NCI-H1048 (cell line): ENCODE measurements at places on chromosomes 7 and 10.

- no peak for DNase-seq
These were observed 617 bp upstream of the FOXI2 start for GRCh38 chr10:127736222-127736914.

DNA sequence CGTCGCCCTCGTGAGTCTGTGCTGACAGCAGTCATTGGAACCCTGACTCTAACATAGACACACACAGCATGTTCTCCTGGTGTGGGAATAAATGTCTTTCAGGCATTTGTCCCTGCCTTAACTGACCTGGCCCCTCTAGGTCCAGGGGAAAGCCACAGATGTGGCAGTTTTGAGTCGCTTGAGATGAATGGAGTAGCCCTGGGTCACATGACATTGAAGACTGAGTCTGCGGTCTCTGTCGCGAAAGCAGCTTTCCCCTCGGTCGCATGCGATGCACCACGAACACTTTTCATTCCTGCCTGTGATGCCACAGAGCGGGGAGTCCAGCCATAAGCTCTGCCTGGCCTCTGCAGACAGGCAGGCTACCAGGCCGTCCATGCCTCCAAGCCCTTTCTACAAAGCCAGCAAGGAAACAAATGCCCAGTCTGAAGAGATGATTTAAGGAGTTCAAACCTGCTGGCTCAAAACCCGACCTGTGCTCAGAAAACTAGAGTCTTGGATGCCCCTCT, 172.3 kb downstream of the WDR37 start:
- no peak for DNase-seq

DNA sequence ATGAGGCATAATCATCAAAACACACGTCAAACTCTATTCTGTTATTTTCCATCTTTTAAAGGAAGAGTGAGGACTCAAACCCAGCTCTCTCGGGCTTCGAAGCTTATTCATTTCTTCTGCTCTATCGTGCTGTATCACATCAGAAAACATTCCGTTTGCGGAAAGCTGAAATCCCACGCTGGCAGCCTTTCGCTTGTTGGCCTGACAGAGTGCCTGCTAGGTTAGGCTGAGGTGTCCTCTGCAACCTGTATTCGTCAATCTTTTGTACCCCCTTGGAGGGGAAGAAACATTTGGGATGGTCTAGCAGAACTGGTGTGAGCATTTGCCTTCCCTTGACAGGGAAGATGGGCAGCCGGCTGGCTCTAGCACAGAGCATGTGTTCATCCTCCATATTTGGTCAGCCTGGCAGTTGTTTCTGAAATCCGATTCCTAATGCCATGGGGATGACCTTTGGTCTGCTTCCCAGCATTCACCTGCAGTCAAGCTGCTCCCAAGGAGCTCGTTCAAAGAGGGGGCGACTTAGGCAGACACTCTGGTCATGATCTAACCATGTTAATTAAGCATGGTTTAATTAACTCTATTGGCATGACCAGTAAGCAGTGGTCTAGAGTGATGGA, 55.2 kb downstream of the TACC2 start:
- no peak for DNase-seq

DNA sequence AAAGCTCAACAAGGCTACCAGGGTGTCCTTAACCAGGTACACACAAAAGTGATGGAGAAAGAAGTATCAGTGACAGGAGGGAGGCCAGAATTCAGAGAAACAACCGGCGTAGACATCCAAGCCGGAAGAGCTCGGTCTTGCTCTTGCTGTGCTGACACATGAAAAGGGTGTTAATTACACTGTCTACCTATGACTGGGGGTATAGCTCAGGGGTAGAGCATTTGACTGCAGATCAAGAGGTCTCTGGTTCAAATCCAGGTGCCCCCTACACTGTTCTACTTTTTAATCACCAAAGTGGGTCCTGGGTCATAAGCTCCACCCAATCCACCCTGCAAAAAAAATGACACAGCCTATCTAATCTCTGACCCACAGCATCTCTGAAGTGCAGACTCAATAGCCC, 86.9 kb upstream of the ZNF746 start:
- no peak for DNase-seq
